GM23248 (cell line): ENCODE measurements at places on chromosomes 5 and 9. TPM values are rescaled to one million over a fixed set of nuclear protein-coding genes. Genes with fewer than 3 reads are reported as not detected.

TRIM14 gene
- 7.8 and 8.0 TPM in 2 replicates for polyA plus RNA-seq

- DNase-seq = peak; percentile 37
Observed at GRCh38 chr5:82265047-82265446, 13.1 kb downstream of the RPS23 start.

GRCh38 chr5:138241688-138242571 lies 28.8 kb upstream of the CDC23 start:
- DNase-seq = peak; percentile 57

DNA sequence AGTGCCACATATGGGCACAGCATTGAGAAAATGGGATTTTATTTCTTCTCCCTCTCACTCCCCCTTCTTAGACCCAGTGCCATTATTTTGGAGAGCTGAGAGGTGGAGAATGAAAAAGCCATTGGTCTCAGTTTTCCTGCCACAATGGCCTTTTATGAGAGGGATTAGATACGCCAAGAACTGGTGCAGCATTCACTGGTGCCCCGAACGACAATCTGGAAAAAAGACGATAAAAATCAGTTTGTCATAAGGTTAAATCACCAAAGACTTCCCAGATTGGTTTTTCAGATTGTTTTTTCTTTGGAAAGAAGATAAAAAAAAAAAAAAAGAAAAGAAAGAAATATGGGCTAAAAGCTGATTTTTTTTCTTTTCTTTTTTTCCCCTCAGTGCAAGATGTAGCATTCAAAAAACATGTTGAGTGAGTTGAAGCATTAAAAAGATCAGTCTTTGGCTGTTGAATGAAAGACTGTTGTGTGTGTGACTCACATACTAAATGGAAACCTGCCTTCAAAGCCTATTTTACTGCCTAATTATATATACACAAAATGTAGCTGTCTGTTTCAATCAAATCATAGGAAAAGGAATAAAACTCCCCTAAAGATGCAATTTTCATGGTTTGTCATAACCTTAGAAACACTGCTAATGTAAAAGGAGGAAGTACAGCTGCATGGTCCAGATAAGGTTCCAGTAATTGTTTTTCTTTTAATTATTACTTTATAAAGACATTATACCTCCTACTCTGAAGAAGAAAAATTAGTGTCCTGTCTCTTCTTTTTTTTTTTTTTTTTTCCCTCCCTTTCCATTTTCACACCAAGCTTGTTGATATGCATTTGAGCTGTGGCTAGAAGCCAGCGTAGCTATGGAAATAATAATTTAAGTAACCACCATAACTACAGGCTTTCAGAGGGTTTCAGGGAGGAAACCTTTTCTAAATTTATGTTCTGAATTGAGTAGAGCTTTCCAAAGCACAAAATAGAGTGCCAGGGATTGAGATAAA lies 27.2 kb upstream of the ZNF608 start:
- DNase-seq = no peak

GRCh38 chr5:36403632-36404311 lies 102.1 kb upstream of the RANBP3L start:
- peak; percentile 97 for DNase-seq

DNA sequence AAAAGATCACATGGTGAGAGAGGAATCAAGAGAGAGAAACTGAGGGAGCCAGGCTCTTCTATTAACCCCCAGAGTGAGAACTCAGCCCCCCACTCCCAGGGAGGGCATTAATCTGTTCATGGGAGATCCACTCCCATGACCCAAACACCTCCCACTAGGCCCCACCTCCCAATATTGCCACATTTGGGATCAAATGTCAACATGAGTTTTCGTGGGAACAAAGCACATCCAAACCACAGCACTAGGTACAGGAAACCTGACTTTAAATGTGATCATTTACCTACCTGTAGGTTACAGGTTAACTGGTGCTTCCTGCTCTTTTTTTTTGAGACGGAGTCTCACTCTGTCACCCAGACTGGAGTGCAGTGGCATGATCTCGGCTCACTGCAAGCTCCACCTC lies 16.9 kb downstream of the NNT start:
- DNase-seq = no peak

DNA sequence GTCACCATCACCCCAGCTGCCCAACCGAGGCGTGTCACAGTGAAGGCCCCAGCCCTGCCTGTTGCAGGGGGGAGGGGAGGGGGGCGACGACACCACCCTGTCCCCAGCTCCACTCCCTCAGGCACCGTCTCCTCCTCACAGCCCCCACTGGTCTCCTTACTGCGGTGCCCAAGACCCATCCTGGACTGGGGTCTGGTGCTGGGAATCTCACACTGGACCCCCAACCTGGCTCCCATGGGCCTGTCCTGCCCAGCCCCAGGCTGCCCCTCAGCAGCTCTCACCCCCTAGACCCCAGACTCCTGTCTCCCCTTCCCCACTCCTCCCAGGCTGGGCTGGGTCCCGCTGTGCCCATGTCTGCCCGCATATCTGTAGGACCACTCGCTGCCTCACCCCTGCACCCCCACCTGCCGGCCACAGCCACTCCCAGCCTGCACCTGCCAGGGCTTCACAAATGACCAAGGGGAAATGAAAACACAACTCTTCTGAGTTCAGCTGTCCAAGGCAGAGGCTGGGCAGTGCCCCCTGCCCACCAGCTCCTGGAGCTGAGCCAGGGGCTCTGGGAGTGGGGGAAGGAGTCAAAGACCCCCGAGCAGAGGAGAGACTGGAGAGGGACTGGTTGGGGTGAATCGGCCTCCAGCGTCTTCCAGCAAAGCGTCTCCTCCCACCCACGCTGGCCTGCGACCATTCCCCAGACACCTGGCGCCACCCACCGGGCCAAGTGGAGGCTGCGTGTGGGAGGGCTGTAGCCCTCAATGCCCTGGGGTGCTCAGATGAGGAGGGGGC lies 32.6 kb upstream of the EGFL7 start:
- peak; percentile 44 for DNase-seq

DNA sequence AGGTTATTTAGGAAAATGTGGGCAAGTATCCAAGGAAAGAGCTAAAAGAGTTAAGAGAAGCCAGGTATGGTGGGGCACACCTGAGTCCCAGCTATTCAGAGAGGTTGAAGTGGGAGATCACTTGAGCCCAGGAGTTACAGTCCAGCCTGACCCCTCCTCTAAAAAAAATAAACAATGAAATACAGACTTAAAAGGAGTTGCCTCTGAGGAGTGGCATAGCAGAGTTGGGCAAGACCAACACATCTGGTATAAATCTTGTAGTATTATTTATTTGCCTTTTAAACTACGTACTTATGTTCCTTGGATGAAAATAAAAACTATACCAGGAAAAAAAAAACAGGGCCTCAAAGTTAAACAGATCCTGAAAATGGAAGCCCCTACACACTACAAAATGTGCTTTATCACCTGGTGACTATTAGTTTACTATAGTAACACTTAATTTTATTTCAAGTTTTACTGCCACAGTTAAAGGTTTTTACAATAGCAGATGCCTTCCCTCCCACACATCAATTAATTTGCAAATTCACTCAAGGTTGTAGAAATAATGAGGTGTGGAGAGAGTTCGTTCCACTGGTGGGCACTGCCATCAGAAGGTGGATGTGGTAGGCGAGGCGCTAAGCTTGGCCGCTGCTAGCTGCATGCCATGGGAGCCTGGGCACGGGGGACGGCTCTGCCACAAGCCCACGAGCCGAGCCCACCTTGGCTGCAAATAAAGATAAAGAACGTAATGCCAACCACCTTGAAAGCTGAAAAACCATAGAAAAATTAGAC lies 48.0 kb downstream of the MED27 start:
- no peak for DNase-seq

GRCh38 chr5:141084487-141084989 lies 9.9 kb upstream of the PCDHB2 start:
- peak; percentile 85 for DNase-seq

GRCh38 chr5:121503111-121503840 lies 348.4 kb upstream of the FTMT start:
- DNase-seq = peak; percentile 3
